Psoas muscle (tissue), 8 donors: ENCODE measurements at places on chromosomes 6 and 20. TPM values are rescaled to one million over a fixed set of nuclear protein-coding genes. Genes with fewer than 3 reads are reported as not detected.

Gene SNAP25
- total RNA-seq = not detected

Gene PHACTR3
- total RNA-seq = 0.11 TPM

Gene SLPI
- 204 TPM for total RNA-seq

Gene IP6K3
- total RNA-seq = 113 TPM

Gene CTSZ
- 42.4 TPM for total RNA-seq

Gene TMC2
- total RNA-seq = not detected

GRCh38 chr6:113366505-113366904 lies 490.6 kb upstream of the MARCKS start:
- H3K4me3 ChIP-seq = no peak overlapping the region
- H3K27me3 ChIP-seq = no peaks in the 10 kb centered on the region

- DNase-seq = no peak
- H3K4me3 ChIP-seq = no peak overlapping the region
- H3K27ac ChIP-seq = no peak overlapping the region
- no peaks in the 10 kb centered on the region for H3K27me3 ChIP-seq
These were observed 19.9 kb downstream of the EZR start for GRCh38 chr6:158799051-158799792.

- no peak for DNase-seq
- H3K4me1 ChIP-seq = peaks cover 41% of the 10 kb centered on the region
- no peaks in the 10 kb centered on the region for H3K27me3 ChIP-seq
- no peaks in the 10 kb centered on the region for H3K36me3 ChIP-seq
- H3K27ac ChIP-seq = no peak overlapping the region
These were observed 17.0 kb downstream of the RPS6KA2 start for GRCh38 chr6:166610069-166610468.

DNA sequence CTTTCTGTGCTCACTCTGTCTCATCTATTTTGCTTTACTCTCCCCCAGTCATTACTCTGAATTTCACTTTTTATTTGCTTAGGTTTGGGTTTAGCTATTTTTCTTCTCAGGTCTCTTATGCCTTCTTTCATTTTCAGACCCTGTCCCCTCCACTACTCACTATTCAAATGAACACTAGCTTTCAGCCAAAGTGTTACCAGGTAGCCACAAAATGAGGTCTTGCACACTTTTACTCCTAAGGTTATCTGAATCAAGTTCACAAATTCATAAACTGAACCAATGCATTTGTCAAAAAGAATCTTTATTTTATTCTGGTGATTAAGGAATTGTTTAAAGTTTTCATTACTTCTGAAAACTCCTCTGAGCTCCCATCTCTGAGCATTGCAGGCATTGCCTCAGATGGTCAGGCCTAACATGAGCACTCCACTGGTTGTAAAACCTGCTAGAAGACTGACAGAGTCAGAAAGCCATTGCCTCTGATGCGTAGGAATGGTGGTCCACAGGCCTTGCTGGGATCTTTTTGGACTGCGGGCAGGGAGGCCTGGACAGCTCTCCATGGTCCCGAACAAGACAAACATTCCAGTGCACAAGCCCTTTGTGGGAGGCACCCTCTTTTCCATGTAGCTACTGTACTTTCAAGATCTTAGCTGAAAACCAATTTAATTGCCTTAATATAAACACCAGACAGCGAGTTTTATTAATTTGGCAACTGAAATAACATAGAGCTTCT lies 48.5 kb downstream of the FYN start:
- no peaks in the 10 kb centered on the region for H3K27me3 ChIP-seq
- H3K4me1 ChIP-seq = no peaks in the 10 kb centered on the region
- no peaks in the 10 kb centered on the region for H3K36me3 ChIP-seq
- DNase-seq = no peak

DNA sequence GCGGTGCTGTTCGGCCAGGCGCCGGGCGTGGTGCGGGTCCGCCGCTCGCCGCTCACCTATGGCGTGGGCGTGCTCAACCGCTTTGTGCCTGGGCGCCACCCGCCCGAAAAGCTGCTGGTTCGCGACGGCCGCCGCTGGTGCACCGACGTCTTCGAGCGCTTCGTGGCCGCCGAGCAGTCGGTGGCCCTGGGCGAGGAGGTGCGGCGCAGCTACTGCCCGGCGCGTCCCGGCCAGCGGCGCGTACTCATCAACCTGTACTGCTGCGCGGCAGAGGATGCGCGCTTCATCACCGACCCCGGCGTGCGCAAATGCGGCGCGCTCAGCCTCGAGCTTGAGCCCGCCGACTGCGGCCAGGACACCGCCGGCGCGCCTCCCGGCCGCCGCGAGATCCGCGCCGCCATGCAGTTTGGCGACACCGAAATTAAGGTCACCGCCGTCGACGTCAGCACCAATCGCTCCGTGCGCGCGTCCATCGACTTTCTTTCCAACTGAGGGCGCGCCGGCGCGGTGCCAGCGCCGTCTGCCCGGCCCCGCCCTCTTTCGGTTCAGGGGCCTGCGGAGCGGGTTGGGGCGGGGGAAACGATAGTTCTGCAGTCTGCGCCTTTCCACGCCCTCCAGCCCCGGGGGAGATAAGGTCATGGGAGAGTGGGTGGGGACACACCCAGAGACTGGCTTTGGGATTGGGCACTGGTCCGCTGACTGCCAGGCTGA lies 15.7 kb downstream of the ADISSP start:
- H3K4me3 ChIP-seq = peak overlapping the region; percentile 62
- H3K36me3 ChIP-seq = no peaks in the 10 kb centered on the region
- H3K4me1 ChIP-seq = no peaks in the 10 kb centered on the region
- peak; percentile 53 for DNase-seq
- H3K27me3 ChIP-seq = peaks cover 6% of the 10 kb centered on the region

DNA sequence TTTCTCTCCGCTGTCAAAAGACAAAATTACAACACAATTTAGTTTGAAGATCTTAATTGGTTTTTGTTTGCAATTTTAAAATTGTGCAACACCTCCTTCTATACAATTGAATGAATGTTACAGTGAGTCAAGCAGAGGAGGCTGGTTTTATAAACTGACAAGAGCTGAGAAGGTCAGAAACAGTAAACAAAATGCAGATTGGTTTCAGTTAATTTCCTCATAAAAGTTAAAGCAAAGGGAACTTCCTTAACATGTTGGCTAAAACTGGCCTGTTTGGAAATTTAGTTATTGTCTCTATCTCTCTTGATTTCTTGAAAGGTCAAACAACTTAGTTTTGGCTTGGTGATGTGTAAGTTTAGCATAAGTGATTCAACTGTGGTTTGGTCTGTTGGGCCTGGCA lies 22.2 kb downstream of the KHDC1L start:
- H3K27me3 ChIP-seq = no peaks in the 10 kb centered on the region
- H3K4me3 ChIP-seq = no peak overlapping the region
- no peak for DNase-seq
- H3K27ac ChIP-seq = no peak overlapping the region

DNA sequence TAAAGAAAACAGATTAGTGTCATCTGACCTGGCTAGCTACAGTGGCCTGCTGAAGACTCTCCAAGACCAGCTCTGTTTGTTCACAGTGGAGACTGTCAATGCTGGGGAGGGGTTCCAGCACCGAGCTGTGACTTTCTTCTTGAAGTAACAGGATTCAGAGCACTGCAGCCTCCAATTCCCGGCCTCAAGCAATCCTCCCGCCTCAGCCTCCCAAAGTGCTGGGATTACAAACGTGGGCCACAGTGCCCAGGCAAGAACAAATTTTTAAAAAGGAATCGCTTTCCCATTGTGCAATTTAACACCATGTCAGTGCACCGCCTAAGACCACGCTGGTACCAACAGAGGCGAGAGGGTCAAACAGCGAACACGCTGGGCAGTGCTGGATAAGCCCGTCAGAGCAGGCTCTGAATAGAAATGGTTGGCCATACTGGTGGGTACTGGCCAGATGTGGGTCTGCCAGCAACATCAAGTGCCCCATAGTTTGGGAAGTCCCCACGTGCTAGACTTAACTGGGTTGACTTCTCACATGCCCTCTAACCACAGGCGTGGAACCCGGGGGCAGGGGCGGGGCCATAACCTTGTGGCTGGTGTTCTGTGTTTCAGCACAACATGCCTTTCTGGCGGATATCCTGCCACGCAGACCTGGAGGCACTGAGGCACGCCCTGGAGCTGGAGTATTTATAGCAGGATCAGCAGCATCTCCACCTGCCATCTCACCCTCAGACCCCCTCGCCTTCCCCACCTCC lies 168.9 kb downstream of the ZMYND8 start:
- no peaks in the 10 kb centered on the region for H3K4me1 ChIP-seq
- H3K4me3 ChIP-seq = no peak overlapping the region
- H3K27ac ChIP-seq = no peak overlapping the region

GRCh38 chr20:51966296-51966971 lies 164.1 kb upstream of the SALL4 start:
- no peaks in the 10 kb centered on the region for H3K4me1 ChIP-seq
- no peak overlapping the region for H3K27ac ChIP-seq
- no peaks in the 10 kb centered on the region for H3K36me3 ChIP-seq

DNA sequence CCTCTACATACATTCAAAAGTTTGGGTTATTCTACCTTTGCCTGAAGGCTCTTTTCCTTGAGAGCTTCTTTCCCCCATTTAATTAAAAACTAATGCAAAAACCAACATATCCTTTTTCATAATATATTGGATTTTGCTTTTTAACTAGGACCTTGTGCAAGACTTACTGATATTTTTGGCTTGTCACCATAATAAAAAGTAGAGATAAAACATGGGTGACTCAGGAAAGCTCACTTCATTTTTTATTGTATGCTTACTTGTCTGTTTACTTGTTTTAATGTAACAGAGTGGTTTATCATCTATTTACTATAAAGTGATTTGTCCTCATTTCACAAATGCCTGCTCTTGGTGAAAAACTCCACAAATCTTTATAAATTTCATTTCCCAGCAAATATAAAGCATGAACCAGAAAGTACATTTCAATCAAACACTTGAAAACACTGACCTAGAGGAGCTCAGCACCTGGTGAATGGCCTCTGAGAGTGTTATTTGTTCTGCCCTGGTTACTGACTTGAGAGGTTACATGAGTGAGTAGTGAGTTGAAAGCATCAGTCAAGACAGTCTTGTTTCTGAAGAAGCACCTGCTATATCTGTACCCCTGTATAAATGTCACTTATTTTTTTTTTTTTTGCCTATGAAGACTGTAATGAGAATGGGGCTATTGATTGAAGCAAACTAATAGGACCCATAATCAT lies 20.8 kb downstream of the ADGRG6 start:
- no peaks in the 10 kb centered on the region for H3K27me3 ChIP-seq
- no peak overlapping the region for H3K4me3 ChIP-seq
- H3K27ac ChIP-seq = no peak overlapping the region
- H3K4me1 ChIP-seq = no peaks in the 10 kb centered on the region
- no peaks in the 10 kb centered on the region for H3K36me3 ChIP-seq
- DNase-seq = no peak

GRCh38 chr6:138504764-138505689 lies 5.7 kb upstream of the NHSL1 start:
- H3K36me3 ChIP-seq = no peaks in the 10 kb centered on the region
- H3K4me1 ChIP-seq = no peaks in the 10 kb centered on the region
- no peak for DNase-seq
- H3K27ac ChIP-seq = no peak overlapping the region
- H3K27me3 ChIP-seq = no peaks in the 10 kb centered on the region

- no peak for DNase-seq
- peak overlapping the region; percentile 86 for H3K4me3 ChIP-seq
- peaks cover 47% of the 10 kb centered on the region for H3K4me1 ChIP-seq
- H3K27ac ChIP-seq = peak overlapping the region; percentile 89
- peaks cover 5% of the 10 kb centered on the region for H3K36me3 ChIP-seq
These were observed 1.0 kb downstream of the MOCS3 start for GRCh38 chr20:50959543-50960126.
